Stimulated activated naive CD8-positive, alpha-beta T cell treated with anti-CD3 and anti-CD28 coated beads, Interleukin-15, Interleukin-2, amounts not matched to agents 100 U/mL and 50 U/mL, for 24 hours (primary cell): ENCODE measurements at places on chromosomes 7 and 10.

GRCh38 chr7:25846722-25847121, 305.3 kb upstream of the NFE2L3 start:
- DNase-seq = no peak

GRCh38 chr10:68367121-68367520, 34.4 kb upstream of the PBLD start:
- no peak for DNase-seq

DNA sequence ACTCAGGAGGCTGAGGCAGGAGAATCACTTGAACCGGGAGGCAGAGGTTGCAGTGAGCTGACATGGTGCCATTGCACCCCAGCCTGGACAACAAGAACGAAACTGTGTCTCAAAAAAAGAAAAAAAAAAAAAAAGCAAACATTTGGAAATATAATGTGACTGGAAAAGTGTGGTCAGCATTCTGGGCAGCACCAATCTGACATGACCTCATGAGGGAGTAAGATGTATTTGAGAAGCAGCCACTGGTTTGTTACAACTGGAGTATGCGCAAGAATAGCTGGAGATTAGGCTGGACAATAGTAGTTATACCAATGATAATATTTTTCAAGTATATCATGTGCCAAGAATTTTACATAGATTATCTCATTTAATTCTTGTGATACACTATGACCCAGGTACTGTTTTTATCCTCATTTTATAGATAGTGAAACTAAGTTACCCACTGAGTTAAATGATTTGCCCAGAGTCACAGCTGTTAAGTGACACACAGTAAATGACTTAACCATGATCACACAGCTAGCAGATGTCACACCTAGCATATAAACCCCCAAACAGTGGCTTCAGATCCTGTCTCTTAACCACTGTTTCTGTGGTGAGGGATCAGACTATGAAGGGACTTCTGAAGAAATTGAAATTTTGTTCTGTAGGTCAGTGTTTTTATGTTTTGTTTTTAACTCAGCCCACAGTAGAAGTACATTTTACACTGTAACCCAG, 11.1 kb downstream of the MCU start:
- no peak for DNase-seq

- peak; percentile 16 for DNase-seq
Observed at GRCh38 chr10:74500026-74500704, 326.2 kb upstream of the KAT6B start.

DNA sequence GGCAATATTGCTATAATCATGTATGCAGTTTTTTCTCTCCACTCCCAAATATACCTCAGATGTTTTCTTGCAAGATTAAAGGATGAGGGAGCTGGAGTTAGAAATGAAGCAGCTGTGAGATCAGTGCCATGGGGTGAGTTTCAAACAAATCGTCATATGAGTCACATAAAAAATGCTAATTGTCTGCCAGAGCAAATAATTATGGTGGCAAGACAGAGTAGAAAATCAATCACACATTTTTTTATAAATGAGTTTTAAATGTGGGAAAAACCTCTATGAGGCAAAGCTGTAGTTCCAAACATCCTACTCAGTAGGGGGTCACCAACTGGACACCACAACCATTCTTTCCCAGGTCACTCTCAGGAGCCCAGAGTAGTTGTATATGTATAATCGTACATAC, 55.3 kb downstream of the CH25H start:
- DNase-seq = no peak

DNA sequence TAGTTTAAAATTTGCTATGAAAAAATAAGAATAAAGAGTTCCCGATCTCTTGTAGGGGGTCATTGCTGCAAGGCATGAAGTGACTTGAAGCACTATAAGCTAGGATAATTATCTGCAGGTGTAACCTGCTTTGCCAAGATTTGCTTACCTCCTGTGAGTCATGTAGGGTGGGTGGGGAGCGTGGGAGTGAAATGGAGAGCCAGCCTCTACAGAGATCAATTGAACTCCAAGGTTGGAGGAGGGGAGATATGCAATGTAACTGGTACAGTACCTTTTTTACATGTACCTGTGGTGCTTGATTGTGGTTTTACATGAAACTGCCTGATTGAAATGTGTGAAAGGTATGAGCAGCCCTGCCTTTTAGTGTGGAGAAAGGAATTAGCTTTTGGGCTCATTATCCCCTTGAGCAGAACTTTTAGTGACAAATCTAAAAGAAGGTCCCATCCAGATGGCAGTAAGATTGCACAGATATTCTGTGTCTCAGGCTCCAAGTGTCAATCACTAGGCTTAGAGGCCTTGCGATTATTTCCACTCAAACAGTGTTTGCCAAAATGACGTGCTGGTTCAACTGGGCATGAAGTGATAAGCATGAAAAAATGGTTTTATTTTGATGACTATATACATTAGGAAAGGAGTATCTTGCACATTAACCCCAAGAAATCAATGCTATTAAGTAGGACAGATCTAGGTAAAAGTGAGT, 138.6 kb upstream of the GRB10 start:
- no peak for DNase-seq

DNA sequence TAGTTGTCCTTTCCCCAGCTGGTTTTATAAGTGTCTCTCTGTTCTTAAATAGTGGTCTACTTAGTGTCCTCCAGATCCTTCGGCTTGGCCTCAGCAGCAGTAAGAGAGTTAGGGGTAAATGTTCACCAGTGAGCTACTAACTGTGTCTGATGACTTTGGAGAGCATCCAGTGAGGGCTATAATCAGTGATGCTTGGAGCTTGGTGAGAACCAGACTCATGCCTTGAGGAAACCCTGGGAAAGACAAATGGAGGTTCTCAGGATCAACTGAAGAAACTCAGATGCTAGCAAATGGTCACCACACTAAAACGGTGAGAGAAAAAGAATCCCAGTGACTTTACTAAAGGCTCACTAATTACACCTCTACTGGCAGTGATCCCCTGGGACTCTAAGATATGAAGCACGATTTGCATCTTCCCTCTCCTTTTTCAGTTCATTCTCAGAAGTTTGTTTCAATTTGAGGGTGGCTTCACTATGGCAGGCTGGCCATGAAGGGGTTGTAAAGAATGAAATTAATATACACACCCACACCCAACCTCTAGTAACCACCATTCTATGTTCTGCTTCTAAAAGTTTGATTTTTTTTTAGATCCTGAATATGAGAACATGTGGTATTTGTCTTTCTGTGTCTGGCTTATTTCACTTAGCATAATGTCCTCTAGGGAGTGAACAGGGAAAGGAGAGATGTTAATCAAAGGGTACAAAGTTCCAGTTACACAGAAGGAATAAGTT, 177.9 kb downstream of the PDE1C start:
- no peak for DNase-seq

GRCh38 chr7:4882169-4883032, 1.1 kb downstream of the RADIL start:
- DNase-seq = no peak

DNA sequence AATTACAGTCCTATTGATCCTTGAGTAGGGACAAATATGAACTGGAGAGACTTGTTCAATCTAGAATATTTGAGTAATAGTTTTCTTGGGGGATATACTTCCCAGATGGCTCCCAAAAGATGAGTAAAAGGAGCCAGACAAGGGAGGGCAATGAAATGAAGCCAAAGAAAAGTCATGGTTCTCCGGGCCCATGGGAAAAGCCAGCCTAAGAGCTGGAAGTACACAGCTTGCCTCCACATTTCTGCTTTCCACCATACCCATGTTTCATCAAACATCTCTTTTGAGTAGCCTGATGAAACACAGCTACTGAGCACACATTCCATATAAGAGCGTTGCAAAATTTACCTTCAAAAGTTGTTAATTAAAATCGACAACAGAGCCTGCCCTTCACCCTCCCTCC, 535.0 kb upstream of the FZD8 start:
- DNase-seq = no peak

DNA sequence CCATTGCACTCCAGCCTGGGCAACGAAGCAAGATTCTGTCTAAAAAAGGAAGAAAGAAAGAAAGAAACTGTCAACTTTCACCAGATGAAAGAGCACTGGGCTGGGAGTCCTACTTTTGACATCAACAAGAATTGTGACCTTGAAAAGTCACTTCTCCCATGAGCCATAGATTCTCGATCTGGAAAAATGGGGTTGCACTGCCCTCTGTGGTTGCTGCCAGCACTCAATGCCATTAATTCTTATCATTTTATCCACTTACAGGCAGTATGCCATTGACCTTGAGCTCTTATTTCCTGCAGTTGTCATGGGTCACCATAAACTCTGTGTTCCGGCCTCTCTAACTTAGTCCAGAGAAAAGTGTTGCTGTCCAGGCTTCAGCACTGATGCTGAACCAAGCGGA, 137.2 kb downstream of the NOC3L start:
- DNase-seq = no peak
